ENCODE measurements at places on chromosomes 7 and 10. TPM values are rescaled to one million over a fixed set of nuclear protein-coding genes. Genes with fewer than 3 reads are reported as not detected.

Gene FOXI2
- total RNA-seq, result not detected

Gene CYP3A5
- total RNA-seq, result 0.54 TPM

Gene BTRC
- total RNA-seq, result 12.8 TPM

Gene RNLS
- total RNA-seq, result 13.6 TPM

Gene PHKG1
- 18.7 TPM for total RNA-seq

Gene STEAP2
- total RNA-seq, result 26.1 TPM

Gene AUTS2
- 55.7 TPM for total RNA-seq

Gene DNAH11
- under 0.01 TPM for total RNA-seq

Gene PHF14
- total RNA-seq, result 38.9 TPM

Gene PTTG1IP2
- total RNA-seq, result not detected

Gene IKZF5
- 14.3 TPM for total RNA-seq

Gene SFTPD
- not detected for total RNA-seq

Gene AMPH
- 2.5 TPM for total RNA-seq

Gene NKX1-2
- total RNA-seq, result not detected

Gene VIPR2
- 21.4 TPM for total RNA-seq

Gene SPDYE16
- 2.5 TPM for total RNA-seq

Gene WNT8B
- total RNA-seq, result not detected

Gene SEMA3D
- 3.7 TPM for total RNA-seq

Gene PRSS37
- total RNA-seq, result not detected

Gene OGDH
- total RNA-seq, result 65.5 TPM

Gene ITGB1
- total RNA-seq, result 891 TPM

Gene RET
- 5.4 TPM for total RNA-seq

Gene ASB15
- not detected for total RNA-seq

Gene DDC
- 0.36 TPM for total RNA-seq

Gene GIMAP5
- total RNA-seq, result 17.7 TPM

Gene PLXNA4
- 3.9 TPM for total RNA-seq

Gene UPK3B
- total RNA-seq, result 0.71 TPM

Gene GPNMB
- total RNA-seq, result 68.8 TPM

Gene FAS
- 22.7 TPM for total RNA-seq

Gene MDFIC
- 53.2 TPM for total RNA-seq

Gene CCL24
- not detected for total RNA-seq

Gene TMEM196
- total RNA-seq, result 0.14 TPM

Gene EPO
- total RNA-seq, result not detected

Gene NCF1
- total RNA-seq, result 3.9 TPM

Gene WDFY4
- 2.0 TPM for total RNA-seq

Gene GNAT3
- not detected for total RNA-seq

Gene DNAJC30
- 5.0 TPM for total RNA-seq

Gene FLNC
- 192 TPM for total RNA-seq

Gene GFRA1
- 63.7 TPM for total RNA-seq

Gene ANXA8L1
- total RNA-seq, result not detected

Gene FAM25A
- not detected for total RNA-seq

Gene CFTR
- total RNA-seq, result 1.1 TPM

Gene IL2RA
- total RNA-seq, result not detected

Gene NEBL
- total RNA-seq, result 1.3 TPM

Gene FFAR4
- total RNA-seq, result 0.55 TPM

Gene PCDH15
- 0.14 TPM for total RNA-seq

Gene AKR1D1
- total RNA-seq, result not detected

Gene CDC14C
- total RNA-seq, result not detected

Gene NRG3
- 0.41 TPM for total RNA-seq
